Erythroblast (primary cell): ENCODE measurements at places on chromosomes 11 and 22.

- peak; percentile 12 for DNase-seq
Measured at GRCh38 chr11:74135127-74135840, 35.5 kb downstream of the C2CD3 start.

DNA sequence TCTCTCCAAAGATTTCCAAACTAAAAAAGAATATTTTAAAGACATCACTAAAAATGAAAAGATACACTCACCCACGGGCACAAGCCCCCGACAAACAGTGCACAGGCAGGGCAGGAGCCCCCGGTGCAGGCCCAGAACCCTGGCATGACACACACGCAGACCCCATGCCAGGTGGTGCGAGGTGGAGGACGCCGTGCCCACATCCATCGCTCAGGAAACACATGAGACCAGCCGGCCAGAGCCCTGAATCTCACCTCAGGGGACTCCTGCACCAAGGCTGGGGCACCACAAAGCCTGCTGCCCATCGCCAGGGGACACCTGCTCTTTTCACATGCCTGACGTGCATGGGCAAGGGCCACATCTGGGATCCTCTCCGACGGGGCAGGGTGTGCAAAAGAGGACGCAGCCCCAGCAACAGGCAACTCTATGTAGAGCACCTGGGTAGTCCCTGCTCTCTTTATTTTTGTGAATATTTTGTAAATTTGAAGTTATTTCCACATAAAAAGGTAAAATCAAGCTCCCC, 13.4 kb downstream of the BRD1 start:
- no peak for DNase-seq

DNA sequence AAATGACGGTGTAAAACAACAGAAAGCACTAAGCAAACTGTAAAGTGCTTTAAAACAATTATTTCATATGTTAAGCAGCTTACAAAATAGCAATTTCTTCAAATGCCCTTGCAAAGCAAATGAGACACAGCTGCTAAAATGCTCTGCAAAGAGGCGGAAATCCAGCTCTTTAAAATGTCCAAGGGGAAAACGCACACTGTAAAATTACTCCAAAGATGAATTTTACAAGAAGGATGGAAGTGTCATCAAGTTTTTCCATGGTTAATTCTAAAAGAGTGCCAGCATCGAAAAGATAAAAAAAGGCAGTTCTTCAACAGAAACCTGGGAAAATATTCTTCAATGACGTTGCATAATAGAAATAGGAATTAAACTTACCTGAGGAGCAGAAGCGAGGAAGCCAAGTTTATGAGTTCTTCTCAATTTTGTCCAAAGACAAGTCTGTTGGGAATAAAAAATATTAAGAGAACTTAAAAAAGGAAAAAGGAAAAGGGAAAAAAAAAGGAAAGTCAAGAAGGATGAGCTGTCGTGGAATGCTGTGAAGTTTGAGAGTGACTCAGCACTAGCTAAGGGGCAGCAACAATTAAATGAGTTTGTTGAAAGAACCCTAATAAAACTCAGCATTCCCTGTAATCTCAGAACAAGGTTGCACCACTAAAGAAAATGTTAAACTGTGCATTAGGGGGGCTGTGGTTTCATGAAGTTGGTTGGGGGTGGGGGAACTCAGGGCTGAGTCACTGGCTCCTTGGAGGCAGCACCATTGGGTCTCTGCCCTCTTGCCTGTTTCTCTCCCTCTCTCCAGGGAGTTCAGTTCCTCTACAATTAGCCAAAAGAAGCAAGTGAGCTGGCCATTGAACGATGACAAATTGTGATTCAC, 64.2 kb upstream of the BLID start:
- DNase-seq: no peak

DNA sequence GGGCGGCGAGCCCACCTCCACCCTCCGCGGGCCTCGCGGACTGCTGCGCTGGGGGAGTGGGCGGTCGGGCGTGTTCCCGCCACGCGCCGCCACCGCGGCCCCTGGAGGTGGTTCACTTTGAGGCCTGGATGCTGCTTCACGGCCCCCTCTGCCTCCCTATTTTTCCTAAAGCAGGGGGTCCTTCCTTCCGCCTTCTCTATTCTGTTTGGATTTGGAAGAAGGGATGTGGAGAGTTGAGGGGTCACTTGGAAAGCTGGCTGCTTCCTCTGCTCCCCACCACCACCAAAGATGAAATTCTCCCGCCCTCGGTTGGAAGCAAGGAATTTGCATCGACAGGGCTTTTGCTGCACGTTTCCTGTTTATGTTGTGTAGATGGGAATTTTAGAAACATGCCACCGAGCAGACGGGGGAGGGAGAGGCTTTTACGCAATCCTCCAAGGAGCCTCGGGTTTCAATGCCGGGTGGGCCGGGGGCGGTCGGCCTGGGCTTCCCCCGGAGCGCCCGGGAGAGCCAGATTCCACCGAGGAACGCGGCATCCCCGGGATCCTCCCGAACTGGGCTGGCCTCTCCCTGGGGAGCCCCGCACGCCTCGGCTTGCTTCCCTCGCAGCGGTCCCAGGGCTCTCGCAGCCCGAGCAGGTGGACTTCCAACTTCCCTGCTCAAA, 403 bp upstream of the SBF2 start:
- DNase-seq: no peak

- no peak for DNase-seq
Measured at GRCh38 chr11:20117291-20117690, 43.0 kb downstream of the DBX1 start.

GRCh38 chr22:21641417-21641788, 699 bp upstream of the SDF2L1 start:
- peak; percentile 58 for DNase-seq

- no peak for DNase-seq
Measured at GRCh38 chr11:69240332-69241074, 53.5 kb upstream of the MYEOV start.

DNA sequence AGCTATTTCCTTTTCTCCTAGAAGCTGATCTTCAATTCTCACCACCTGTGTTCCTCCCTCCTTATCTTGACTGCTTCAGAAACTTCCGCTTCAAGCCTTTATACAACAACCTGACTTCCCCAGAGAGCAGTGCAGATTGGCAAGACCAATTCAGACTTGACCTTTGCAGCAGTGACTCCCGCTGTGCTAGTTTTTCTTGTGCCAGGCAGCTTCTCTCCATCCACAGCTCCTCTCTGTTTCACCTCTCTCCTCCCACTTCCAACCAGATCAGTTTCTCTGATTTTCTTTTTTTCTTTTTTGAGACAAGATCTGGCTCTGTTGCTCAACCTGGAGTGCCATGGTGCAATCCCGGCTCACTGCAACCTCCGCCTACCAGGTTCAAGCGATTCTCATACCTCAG, 74.3 kb downstream of the GRAMD1B start:
- DNase-seq: no peak

DNA sequence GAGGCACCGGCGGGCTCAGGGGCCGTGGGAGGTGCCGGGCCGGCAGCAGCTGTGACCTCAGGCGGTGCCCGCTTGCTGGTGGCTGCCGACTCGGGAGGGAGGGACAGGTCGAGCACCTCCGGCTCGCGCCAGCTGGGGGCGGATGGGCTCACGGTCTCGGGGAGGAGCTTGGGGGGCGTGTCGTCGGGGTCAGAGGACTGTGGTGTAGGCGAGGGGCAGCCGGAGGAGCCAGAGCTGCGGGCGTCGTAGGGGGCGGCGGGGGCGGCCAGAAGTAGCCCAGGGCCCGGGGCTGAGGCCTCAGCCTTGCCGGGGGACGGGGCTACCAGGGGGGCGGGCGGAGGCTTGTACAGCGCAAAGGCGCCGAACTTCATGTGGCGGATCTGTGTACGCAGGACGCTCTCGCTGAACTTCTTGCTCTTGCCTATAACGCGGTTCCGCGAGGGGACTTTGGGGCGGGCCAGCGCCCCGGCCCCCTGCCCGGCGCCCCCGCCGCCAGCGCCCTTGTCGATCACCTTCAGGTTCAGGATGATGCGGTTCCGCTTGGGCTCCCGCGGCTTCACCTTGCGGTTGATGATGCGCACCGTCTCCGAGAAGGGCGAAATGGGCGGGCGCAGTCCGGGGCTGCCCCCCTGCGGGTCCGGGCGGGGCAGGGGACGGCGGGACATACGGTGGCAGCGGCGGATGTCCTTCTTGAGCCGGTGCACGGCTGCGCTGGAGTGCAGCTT, 5.5 kb downstream of the CBX6 start:
- DNase-seq: no peak

- DNase-seq: no peak
Measured at GRCh38 chr11:270451-271318, 7.5 kb upstream of the NLRP6 start.

- DNase-seq: no peak
Measured at GRCh38 chr11:113286009-113286408, 28.4 kb upstream of the TTC12 start.

GRCh38 chr11:5364214-5364613, 12.9 kb downstream of the OR51B6 start:
- DNase-seq: no peak

- no peak for DNase-seq
Measured at GRCh38 chr11:19691815-19692500, 20.7 kb upstream of the NAV2 start.

- no peak for DNase-seq
Measured at GRCh38 chr11:14331476-14332136, 27.4 kb downstream of the RRAS2 start.

GRCh38 chr22:23237841-23238240, 57.5 kb downstream of the BCR start:
- DNase-seq: no peak

GRCh38 chr22:44585559-44586350, 87.7 kb upstream of the RTL6 start:
- DNase-seq: no peak

DNA sequence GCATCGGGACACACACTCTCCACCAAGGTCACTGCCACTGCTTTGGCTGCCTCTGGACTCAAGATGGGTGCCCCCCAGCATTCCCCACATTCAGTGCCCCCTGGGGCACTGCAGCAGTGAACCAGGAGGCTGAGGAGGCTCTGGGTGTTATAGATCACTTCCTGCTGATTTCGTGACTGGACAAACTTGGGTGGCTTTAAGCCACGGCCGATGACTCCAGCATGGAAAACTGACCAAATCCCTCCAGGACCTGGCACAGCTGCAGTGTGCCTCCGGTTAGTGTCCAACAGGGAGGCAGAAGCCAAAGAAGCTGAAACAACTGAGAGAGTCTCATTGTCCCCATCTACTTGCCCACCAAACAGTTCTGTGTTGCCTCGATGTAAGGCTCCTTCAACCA, 1.2 kb upstream of the GANAB start:
- DNase-seq: no peak

GRCh38 chr11:59755701-59756557, 753 bp downstream of the STX3 start:
- peak; percentile 34 for DNase-seq

GRCh38 chr11:97516688-97517087, 1126.9 kb downstream of the JRKL start:
- no peak for DNase-seq

- DNase-seq: no peak
Measured at GRCh38 chr11:111336582-111337256, 38.4 kb downstream of the POU2AF3 start.

GRCh38 chr22:23070418-23071229, at the start of gene GNAZ:
Gene GNAZ, plus strand, starts transcription at chr22:23070519. Its CDS starts 25,177 bp downstream, at chr22:23095696.
- DNase-seq: no peak

DNA sequence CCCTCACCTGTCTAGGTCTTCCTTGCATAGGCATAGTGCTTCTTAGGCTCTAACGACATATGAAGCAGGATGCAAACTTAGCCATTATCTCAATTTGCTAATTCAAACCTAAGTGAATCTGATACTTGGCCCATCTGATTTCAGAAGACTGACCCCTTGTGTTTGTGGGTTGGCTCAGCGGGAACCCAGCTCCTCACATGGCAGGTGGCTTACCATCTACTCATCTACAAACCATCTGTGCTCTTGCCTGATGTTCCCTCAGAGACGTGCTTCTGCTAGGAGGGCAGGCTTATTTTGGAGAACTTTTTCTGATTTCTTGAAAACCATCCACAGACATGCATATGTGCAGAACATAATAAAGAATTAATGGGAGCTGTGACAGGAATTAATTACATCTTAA, 15.2 kb downstream of the ELMOD1 start:
- DNase-seq: no peak

DNA sequence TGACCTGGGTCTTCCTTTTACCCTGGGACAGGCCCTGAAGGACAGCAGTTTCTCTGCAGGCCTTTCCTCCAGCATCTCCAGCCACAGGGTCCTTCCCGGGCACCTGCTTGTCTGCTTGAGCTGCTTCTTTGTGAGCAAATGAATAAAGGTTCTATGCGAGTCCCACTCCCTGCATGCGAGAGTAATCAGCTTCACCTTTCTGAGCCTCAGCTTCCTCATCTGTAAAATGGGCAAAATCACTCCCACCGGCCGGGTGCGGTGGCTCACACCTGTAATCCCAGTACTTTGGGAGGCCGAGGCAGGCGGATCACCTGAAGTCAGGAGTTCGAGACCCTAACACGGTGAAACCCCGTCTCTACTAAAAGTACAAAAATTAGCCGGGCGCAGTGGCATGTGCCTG, 31.1 kb downstream of the IFT27 start:
- DNase-seq: no peak

GRCh38 chr11:106022795-106023275, 795 bp upstream of the MSANTD4 start:
- DNase-seq: no peak

- peak; percentile 14 for DNase-seq
Measured at GRCh38 chr22:29122041-29122440, 49.2 kb downstream of the KREMEN1 start.

DNA sequence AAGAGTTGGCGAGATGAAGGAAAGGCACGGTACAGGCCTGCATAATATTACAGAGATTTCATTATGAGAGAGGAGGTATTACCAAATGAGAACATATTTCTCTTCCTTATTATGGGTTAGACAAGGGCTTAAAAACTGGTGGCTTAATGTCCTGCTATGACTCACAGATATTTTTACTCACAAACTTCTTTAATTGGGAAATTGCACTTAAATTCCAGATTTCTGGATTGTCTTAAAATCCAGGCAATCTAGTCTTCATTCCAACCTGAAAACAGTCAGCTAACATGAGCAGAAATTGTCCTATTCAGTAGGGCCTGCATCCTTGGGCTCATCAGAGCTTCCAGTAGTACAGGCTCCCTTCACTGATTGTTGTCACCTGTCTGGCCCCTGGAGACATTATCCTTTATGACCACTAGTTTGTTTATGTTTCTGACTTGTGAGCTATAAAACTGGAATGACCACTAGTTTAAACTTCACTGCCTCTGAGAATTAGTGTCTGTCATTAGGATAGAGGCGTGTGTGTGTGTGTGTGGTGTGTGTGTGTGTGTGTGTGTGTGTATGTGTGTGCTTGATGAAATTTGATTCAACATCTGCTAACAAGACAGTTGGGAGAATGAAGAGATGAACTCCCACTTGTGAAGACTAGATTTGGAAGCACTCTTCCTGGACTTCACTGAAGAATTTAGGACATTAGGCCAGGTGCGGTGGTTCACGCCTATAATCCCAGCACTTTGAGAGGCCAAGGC, 25.1 kb downstream of the DBX1 start:
- DNase-seq: no peak
